ENCODE measurements at places on chromosomes 13 and 19.

DNA sequence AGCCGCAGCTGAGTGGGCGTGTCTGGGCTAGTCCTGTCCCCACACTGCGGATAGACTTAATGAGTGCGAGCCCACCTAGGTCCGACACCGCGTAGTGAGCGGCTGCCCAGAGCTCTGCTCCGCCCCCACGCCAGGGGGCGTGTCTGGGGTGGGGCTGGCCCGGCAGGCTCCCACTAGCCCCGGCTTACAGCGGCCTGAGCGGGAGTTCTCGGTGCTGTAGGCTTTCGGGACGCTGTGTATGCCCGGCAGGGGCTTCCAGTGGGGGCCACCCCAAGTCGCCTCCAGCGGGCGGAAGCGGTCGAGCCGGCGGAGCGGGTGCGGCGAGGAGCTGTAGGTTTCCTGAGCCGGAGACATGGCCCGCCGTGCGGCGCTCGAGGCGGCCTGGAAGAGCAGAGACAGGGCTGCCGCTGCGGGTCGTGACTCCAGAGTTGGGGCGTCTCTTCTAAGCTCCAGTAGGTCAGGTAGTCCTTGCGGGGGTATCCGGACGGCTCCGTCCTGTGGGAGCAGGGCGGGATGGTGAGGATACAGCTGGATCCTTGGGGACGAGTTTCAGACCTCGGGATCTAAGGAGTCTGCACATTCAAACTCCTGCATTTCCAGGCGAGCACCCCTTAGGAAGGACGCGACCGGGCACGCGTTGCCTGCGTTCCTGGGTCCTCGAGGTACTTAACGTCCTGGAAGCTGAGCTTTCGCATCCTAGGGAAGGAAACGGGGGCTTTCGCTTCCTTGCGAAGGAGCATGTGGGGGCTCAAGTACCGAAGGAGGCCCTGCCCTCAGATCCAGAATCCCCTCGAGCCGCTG, 1.2 kb downstream of the CGB7 start:
- peak; percentile 47 for DNase-seq

GRCh38 chr19:821825-822503, at the start of gene PLPPR3:
TSS of gene PLPPR3 (minus strand) at chr19:821955. CDS start at chr19:821559, 396 bp downstream.
- DNase-seq = no peak

GRCh38 chr19:50181121-50181520, 18.0 kb upstream of the IZUMO2 start:
- no peak for DNase-seq

DNA sequence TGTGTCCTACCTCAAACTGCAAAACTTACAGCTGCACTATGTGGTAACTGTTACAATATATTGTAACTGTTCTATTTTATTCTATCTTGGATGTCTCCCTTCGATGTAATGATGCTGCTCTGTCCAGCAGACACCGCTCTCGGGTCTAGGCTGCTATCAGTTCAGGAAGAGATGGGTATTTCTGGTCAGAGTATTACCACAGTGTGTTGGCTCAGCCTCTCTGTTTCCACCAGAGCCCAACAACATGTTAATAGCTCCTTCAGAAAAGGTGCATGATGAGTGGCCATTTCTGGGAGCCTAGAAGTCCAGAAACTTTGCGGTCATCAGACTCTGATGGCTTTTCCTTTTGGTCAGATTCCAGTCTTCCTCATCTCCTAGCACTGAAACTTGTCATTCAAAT, 35.9 kb upstream of the IGFL1 start:
- DNase-seq = no peak

GRCh38 chr13:97273341-97273831, 51.3 kb downstream of the MBNL2 start:
- no peak for DNase-seq

GRCh38 chr19:16587833-16588823, 15.9 kb upstream of the SLC35E1 start:
- peak; percentile 93 for DNase-seq

DNA sequence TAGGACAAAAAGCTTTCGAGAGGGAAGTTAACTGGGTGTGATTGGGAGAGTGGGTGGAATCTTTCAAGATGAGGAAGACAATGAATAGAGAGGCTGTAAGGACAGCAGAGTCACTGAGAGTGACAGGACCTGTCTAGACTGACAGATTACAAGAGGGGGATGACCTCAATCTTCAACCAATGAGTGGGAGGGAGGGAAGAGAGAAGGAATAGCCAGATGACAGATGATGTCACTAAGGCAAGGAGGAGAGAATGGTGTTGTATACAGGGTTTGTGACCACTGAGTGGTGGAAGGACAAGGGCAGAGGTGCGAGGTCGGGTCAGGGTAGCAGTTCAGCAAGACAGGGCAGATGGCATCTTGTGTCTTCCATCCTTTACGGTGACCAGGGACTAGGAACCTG, 5.8 kb upstream of the ILF3 start:
- DNase-seq = no peak

- DNase-seq = no peak
These were observed 171.0 kb downstream of the GPC6 start for GRCh38 chr13:93397619-93398018.

- no peak for DNase-seq
These were observed 190.0 kb downstream of the HS6ST3 start for GRCh38 chr13:96279904-96280303.

DNA sequence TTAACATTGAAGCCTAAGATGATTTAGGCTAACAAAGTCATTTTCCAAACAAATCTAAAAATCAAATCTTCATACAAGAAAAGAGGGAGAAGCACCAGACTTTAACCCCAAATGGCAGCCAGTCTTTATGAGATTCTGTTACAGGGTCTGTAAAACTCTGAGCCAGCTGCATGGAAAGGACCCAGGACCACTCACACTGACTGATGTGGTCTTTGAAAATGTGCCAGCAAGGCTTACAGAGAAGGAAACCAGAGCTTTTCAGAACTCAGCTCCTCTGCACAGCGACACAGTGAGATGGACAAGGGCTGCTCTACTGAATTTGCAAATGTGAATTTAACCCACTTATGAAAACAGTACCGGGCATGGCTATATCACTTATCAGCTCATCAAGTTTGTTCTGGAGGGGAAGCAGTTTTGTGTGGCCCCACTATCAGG, 98.8 kb upstream of the SERP2 start:
- DNase-seq = no peak

DNA sequence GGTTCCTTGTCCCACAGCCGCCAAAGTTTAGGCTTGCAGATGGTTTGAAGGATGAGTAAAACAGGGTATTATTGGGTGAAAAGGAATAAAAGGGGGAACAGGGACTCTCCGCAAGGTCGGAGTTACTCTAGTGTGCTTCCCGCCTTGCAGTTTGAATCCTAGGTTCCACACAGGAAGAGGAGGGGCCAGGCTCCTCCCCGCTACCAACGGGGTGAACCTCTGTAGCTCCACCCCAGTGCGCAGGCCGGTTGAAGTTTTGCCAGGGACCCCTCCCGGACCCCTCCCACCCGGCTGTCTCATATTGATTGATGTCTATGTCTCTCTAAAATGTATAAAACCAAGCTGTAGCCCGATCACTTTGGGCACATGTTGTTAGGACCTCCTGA, 11.6 kb upstream of the GTF2F2 start:
- DNase-seq = no peak

- DNase-seq = no peak
These were observed 3.2 kb downstream of the NCLN start for GRCh38 chr19:3188627-3189596.

DNA sequence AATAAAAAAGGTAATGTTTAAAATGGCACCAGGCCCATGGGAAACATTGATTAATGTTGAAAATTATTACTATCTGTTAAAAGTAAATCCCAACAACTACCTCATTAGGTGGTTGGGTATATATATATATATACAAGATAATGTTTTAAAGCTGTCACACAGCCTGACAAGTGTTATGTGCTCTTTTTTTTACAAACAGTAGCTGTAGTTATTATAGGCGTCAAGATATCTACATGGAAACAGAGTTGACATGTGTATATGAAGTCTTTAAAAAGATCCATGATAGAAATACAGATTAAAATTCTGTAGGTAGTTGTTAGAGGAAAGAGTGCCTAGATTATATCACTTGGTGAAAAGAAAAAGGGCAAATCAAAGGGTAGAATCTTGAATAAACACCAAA, 279.9 kb downstream of the SLITRK6 start:
- no peak for DNase-seq

DNA sequence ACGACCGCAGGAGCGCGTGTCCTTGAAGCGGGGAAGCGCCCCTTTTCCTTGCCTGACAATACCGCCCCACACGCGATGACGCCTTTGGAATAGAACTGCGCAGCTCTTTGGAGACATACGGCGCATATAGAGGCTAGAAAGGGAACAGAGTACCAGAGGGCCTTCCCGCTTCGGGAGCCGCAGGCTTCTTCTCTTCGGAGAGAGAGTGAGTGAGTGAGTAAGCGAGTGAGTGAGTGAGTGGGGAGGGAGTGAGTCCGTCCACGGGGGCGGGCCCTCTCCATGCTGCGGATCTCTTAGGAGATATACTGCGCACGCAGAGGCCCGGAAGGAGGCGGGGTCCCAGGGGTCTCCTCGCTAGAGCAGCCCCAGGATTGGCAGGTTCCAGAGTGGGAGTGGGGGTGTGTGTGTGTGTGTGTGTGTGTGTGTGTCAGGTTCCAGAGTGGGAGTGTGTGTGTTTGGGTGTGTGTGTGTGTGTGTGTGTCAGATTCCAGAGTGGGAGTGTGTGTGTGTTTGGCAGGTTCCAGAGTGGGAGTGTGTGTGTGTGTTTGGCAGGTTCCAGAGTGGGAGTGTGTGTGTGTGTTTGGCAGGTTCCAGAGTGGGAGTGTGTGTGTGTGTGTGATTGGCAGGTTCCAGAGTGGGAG, 97.0 kb downstream of the INSR start:
- peak; percentile 68 for DNase-seq

GRCh38 chr19:16249826-16250404, 52.2 kb downstream of the AP1M1 start:
- no peak for DNase-seq

- no peak for DNase-seq
These were observed at the start of gene SYT5 for GRCh38 chr19:55179606-55180484. TSS of gene SYT5 (minus strand) at chr19:55180289. CDS start at chr19:55179041, 1,248 bp downstream.

- DNase-seq = no peak
These were observed 419.4 kb downstream of the NDFIP2 start for GRCh38 chr13:79900356-79900755.

- DNase-seq = no peak
These were observed 2.3 kb downstream of the CEACAM18 start for GRCh38 chr19:51480590-51480989.

GRCh38 chr19:18908917-18909619, 10.1 kb downstream of the COPE start:
- DNase-seq = no peak

- peak; percentile 81 for DNase-seq
These were observed 37.1 kb downstream of the DZIP1 start for GRCh38 chr13:95607366-95607765.

DNA sequence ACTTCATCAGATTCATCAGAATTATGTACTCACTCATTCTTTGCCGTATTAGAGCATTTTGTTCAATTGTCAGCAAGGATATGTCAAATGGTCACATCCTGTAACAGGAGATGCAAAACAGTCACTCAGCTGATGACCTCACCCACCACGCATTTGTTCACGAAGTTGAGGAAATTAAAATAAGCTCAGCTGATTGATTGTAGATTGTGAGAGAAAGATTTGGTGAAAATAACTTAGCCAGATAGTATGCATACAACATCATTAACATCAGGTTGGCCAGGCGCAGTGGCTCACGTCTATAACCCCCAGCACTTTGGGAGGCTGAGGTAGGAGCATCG, 22.6 kb upstream of the CDC16 start:
- no peak for DNase-seq

DNA sequence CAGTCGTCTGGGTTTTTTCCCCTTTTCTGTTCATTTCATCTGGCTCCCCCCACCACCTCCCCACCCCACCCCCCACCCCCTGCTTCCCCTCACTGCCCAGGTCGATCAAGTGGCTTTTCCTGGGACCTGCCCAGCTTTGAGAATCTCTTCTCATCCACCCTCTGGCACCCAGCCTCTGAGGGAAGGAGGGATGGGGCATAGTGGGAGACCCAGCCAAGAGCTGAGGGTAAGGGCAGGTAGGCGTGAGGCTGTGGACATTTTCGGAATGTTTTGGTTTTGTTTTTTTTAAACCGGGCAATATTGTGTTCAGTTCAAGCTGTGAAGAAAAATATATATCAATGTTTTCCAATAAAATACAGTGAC, 9.3 kb downstream of the CALM3 start:
- no peak for DNase-seq

- no peak for DNase-seq
These were observed 29.8 kb downstream of the TSHZ3 start for GRCh38 chr19:31319465-31319864.

DNA sequence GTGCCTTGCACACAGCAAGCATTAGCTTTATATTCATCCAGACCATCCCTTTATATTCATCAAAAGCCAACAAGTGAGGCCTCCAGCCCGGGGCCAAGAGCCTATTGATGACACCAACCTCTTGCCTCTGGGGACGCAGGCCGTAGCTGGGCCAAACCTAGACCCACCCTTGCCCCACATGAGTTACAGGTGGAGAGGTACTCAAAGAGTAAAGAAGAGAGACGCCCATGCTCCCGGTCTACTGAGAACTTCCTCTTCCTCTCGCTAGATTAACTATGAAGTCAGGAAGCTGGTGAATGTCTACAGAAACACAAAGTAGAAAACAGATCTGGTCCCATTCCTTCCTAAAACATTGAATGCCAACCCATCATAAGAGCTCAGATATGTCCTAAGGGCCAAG, 3.8 kb upstream of the MLNR start:
- DNase-seq = no peak

DNA sequence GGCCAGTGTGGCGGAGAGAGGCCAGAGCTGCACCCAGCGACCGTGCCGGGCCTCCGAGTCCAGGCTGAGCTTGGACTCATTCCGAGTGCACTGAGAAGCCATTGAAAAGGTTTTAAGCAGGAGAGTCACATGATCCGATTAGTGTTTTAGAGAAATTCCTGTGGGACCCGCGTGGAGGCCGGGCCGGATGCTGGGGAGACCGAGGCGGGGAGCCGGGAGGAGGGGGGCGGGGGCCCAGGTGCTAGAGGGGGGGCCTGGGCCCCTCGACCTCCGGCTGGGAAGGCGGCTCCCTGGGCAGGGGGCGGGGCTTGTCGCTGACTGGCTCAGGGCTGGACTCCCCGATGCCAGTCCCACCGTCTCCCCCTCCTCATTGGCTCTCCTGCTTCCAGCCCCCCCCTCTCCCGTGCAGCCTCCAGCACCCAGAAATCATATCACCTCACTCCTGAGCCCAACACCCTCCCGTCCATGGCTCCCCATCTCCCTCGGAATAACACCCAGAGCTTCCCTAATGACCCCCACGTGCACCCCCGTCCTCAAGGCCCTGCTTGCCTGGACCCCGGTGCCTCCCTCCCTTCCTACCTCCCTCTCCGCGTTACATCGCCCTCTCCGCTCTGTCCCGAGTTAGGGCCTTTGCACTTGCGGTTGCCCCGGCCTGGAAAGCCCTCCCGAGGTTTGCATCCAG, 5.2 kb upstream of the ZNF579 start:
- DNase-seq = peak; percentile 67

Data from SHP77 (cell line).